ENCODE measurements at places on chromosomes 11 and 22.

DNA sequence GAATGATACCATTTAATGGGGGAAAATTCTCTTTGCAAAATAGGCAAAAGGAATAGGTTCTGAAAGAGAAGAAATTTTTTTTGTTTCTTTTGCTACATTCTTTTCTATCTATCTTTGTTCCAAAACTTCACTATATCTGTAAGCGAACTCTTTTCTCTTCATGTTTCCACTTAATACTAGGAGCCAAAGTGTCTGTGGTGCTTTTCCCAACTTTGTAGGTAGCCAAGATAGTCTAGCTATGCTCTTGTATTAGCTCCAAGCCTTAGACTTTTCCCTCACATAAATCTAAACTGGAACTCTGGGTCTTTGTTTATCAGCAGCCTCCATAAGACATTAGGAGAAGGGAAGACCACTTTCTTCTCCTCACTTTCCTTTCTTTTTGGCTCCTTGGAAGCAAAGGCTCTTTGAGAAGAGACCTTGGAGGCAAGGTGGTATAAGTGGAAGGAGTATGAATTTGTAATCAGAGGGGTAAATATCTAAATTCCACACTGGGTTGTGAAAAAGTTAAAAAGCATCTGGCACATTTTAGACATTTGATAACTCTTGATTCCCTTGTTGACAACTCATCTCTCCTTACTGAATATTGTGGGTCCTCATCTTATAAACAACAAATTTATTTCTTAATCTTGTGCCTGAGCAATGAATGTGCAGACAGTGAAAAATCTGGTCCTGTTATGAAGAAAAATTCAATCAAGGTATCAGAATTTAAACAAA, 130.0 kb downstream of the EHF start:
- DNase-seq: no peak

DNA sequence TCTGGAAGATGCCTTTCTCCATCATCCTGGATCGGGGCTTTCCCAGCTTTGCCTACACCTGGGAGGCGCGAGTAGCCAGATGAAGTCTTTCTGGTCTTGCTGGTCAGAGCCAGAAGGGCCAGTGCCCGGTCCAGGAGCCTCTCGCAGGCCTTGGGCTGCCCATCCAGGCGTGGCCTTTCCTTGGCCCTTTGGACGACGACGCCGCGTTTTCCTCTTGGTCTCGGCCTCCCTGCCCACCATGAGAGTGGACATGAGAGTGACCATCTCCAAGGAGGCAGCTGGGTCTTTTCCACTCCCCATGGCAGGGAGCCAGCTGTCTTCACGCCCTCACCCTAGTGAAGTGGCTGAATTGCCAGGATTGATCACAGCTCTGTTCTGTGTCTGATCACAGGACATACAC, 3.5 kb downstream of the PTDSS2 start:
- no peak for DNase-seq

DNA sequence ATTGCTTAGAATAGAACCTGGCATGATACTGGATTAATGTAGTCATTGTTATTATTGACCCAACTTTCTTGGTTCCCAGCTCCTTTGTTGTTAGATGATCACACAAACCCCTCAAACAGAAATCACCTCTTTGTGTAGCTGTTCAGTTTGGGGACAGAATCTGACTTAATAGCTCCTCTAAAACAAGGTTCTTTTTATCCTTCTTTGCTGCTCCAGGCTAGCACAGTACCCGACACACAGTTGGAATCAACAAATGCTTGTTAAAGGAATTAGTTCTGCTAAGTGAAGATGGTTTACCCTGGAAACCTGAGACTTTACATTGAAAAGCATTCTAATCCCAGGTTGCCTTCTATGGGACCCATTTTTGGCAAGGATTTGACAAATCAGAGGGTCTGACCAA, 43.9 kb downstream of the GAB2 start:
- DNase-seq: no peak

- DNase-seq: no peak
Measured at GRCh38 chr11:73359930-73360742, 16.1 kb upstream of the RELT start.

DNA sequence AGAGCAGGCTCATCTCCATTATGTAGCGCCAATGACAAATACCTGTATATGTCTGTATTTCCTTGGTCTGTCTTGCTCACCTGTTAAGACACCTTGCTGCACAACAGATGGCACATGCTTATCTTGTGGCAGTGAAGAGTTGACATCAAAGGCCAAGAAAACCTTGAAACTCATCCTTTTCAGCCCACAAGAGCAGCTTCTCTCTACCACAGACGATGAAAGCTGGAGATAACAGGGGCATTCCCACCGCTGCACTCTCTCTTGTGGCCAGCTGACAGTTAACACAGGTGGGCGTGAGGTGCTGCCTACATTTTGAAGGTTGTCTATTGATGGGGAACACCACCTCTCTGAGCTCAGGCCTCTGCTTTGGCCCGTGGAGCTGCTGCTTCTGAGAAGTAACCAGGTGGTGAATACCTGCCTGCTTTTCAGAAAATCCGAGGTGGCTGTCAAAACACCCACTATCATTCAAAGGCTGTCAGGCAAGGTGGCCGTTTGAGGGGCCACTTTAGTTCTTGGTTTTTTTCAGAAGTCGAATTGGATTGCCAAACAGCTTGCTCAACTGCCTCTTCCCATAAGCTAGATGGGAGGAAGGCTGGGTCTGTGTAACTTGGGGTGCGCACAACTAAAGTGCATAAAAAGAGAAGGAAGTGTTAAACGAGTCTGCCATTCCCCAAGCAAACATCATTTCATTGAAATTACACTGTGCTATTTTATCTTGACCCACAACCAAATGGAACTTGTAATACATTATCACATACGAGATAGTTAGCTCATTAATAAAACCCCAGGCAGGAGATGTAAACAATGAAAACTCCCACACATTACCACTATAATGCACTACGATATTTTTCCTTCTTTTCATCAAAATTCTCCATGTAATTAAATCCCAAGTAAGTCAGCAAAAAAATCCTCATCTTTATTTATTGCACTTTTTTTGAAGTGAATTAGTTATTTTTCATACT, 87.1 kb upstream of the RAG2 start:
- DNase-seq: no peak

- DNase-seq: no peak
Measured at GRCh38 chr22:41075946-41076345, 16.4 kb upstream of the EP300 start.

GRCh38 chr11:117646411-117646810, 150.6 kb downstream of the DSCAML1 start:
- no peak for DNase-seq

- DNase-seq: no peak
Measured at GRCh38 chr11:30741039-30741550, 154.9 kb upstream of the MPPED2 start.

DNA sequence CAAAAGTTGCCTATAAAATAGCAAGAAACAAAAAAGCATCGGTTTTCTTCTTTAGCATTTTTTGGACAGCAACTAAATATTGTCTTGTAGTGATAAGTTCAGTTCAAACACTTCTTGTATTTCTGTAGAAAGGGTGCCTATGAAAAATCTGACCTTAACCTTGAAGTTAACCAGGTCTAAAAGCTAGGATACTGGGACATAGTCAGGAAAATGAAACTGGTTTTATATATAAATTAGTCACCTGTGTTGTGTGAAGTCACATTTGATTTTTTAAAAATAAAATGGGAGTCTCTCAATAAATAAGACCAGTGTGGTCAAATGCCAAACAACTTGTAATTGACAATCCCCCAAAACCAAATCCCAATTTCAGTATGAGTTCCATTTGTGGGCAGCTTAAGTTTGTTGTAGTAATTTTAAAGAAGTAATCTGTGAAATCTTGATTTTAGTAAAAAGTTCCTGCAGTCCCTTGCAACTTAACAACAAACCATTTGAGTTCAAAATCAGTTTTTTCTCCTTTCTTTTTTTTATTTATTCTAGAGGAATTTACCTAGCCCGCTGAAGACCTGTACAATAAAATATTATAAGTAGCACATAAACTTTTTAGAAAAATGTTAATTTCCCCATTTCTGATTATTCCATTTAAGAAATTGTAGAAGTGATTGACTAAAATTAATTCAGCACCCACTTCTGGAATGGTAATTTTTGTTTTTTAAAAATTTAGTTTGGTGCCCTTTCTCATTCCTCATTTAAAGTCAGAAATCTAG, 84.5 kb upstream of the PPARA start:
- no peak for DNase-seq

GRCh38 chr11:117313091-117313490, 3.0 kb downstream of the BACE1 start:
- DNase-seq: no peak

DNA sequence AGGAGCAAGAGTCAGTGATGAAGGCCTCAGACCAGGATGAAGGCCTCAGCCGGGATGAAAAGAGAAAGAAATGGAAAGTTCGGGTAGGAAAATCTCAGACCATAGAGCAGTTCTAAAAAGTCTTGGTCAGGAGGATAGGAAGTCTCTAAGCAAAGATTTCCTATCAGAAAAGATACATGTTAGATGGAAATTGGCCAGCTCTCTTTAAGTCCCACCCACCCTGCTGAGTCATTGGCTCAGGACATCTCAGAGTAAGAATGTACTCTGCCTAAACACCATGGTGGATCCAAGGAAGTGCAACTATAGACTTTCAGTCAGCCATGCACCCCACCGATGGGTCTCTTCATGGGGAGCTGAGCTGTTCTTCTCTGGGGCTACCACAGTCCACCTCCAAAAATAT, 4.4 kb downstream of the OR8B3 start:
- no peak for DNase-seq

DNA sequence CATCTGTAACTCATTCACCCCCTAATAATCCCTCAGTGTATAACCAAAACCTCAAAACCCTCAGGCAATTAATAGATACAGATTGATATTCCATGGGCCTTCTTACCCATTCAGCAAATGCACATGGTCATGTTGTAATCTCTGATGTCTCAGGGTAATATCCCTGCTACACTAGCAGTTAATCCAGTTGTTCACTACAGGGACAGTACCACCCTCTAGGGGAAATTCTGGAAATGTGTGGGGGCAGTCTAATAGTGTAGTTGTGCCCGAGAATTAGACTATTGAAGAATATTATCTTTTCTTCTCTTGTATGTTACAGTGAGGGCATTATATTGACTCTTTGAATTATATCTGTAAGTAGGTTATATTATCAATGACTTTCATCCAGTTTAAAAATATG, 175.4 kb downstream of the CWF19L2 start:
- no peak for DNase-seq

- DNase-seq: no peak
Measured at GRCh38 chr11:17267576-17267975, 9.0 kb upstream of the NUCB2 start.

- DNase-seq: no peak
Measured at GRCh38 chr11:123798079-123798478, 8.1 kb downstream of the OR6M1 start.

- DNase-seq: no peak
Measured at GRCh38 chr11:112958670-112959069, 2.5 kb upstream of the NCAM1 start.

- DNase-seq: no peak
Measured at GRCh38 chr22:50470491-50470890, 4.3 kb downstream of the SBF1 start.

GRCh38 chr11:123174196-123175183, 20.6 kb downstream of the CLMP start:
- DNase-seq: no peak

- no peak for DNase-seq
Measured at GRCh38 chr22:36868546-36869181, 7.9 kb downstream of the NCF4 start.

- no peak for DNase-seq
Measured at GRCh38 chr11:117303646-117304315, 12.3 kb downstream of the BACE1 start.

GRCh38 chr11:116732271-116733042, 40.3 kb downstream of the BUD13 start:
- peak; percentile 55 for DNase-seq

- DNase-seq: no peak
Measured at GRCh38 chr11:85815186-85815931, 4.4 kb upstream of the SYTL2 start.

GRCh38 chr11:127866109-127866508, 721.2 kb downstream of the ETS1 start:
- DNase-seq: no peak

DNA sequence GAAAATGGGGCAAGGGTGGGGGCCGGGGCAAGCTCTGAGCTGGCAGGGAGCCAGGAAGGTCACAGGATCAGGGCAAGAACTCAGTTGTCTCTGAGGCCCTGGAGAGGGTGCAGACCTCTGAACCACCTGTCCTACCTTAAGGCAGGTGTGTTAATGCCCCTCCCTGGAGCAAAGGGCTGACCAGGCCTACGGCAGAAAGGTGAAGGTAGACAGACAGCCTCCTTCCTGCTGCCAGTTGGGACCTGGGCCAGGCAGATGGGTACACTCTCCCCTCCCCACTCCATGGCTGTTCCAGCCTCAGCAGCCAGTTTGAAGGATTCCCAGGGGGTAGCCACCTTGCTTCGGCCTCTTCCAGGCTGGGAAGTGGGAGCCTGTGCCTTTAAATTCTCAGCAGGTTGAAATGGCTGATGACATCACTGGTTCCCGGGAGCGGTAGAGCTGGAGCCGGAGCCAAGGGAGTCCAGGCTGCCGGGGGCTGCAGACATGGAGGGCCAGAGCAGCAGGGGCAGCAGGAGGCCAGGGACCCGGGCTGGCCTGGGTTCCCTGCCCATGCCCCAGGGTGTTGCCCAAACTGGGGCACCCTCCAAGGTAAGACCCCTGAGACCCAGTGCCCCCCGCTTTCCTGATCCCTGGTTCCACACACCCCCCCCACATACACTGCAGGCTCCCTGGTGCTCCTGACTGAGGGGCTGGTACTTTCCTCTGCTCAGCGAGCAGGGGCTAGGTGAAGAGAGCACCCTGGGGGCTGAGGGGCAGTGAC, at the start of gene INPP5J:
INPP5J (plus strand) TSS at position 435 of the 760 bp plus-strand sequence; CDS start at position 484, 49 bp downstream.
- no peak for DNase-seq

DNA sequence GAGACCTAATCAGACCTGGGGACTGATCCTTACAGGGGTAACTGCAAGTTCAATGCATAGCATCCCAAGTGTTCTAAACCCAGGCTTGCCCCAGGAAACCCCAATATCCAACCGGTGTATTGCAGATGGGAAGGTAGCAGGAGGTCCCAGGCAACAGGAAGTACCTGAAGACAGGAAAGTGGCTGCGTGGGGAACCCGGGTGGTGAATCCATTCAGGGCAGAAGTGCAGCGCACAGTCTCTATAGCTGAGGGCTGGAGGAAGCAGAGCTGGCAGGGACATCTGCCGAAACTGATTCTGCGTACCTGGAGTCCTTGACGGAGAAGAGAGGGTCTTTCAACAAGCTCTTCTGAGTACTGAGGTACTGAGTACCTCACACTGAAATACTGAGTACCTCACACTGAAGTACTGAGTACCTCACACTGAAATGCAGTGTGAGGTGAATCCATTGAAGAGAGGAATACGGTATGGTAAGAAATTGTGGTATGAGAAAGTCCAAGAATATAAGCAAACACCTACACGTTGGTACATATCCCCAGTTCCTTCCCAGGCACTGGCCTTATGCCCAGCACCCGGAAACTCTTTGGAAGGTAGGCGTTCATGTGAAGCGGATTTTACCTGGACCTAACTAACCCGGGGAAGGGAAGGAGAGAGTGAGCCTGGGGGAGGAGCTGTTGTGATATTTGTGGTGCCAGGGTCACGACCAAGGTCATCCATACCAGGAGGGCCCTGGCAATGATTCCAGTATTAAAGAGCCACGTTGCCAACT, 20.1 kb downstream of the SCN4B start:
- DNase-seq: no peak

GRCh38 chr11:43523632-43524031, 156.9 kb upstream of the HSD17B12 start:
- no peak for DNase-seq
